Right forelimb (tissue), 1 donor: ENCODE measurements at places on chromosomes 6 and 20.

GRCh38 chr6:137272403-137272802 is 53.2 kb upstream of the IFNGR1 start:
- DNase-seq, result no peak

DNA sequence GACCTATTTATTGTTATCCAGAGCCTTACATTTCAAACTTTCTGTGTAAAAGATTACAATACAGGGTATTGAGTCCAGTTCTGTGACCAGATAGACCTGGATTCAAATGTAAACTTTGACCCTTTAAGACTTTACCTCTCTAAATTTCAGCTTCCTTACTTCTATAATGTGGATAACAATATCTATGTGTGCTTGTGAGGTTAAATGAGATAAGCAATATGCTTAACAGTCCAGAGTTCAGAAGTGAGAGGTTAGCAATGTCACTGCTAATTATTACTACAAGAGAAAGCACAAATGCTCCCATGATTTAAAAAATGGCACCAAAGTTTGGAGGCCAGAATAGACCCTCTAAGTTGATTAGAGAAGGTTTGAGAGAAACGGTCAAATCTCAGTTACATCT is 27.5 kb downstream of the EPB41L2 start:
- DNase-seq, result no peak

- no peak for DNase-seq
Measured at GRCh38 chr6:89525786-89526562, 93.0 kb downstream of the ANKRD6 start.

GRCh38 chr6:149925974-149926777 is 3.3 kb upstream of the RAET1G start:
- peak; percentile 86 for DNase-seq

GRCh38 chr6:63757826-63758225 is 122.2 kb downstream of the PHF3 start:
- DNase-seq, result no peak

- no peak for DNase-seq
Measured at GRCh38 chr6:16137451-16137801, 8.5 kb downstream of the MYLIP start.

DNA sequence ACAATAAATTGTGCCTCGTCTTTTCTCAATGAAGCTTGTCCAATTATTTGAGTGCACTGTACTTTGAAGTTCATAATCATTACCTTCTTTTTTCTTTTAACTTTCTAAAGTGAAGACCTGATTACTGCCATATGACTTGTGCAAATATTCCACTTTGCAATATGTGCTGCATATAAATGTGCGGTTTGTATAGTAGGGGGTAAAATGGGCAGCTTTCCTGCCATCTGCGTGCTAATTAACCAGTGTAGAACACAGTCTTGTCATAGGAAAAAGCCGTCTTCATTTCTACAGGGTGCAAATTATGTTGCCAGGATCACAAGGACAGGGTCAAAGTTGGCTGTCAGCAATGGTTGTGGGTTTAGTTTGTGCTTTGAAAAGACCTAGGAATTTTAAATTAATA is 397.0 kb downstream of the NKAIN2 start:
- DNase-seq, result no peak

GRCh38 chr6:140445474-140446004 is 1071.1 kb upstream of the CITED2 start:
- no peak for DNase-seq

- DNase-seq, result no peak
Measured at GRCh38 chr6:154358019-154358545, 1.5 kb upstream of the IPCEF1 start.

DNA sequence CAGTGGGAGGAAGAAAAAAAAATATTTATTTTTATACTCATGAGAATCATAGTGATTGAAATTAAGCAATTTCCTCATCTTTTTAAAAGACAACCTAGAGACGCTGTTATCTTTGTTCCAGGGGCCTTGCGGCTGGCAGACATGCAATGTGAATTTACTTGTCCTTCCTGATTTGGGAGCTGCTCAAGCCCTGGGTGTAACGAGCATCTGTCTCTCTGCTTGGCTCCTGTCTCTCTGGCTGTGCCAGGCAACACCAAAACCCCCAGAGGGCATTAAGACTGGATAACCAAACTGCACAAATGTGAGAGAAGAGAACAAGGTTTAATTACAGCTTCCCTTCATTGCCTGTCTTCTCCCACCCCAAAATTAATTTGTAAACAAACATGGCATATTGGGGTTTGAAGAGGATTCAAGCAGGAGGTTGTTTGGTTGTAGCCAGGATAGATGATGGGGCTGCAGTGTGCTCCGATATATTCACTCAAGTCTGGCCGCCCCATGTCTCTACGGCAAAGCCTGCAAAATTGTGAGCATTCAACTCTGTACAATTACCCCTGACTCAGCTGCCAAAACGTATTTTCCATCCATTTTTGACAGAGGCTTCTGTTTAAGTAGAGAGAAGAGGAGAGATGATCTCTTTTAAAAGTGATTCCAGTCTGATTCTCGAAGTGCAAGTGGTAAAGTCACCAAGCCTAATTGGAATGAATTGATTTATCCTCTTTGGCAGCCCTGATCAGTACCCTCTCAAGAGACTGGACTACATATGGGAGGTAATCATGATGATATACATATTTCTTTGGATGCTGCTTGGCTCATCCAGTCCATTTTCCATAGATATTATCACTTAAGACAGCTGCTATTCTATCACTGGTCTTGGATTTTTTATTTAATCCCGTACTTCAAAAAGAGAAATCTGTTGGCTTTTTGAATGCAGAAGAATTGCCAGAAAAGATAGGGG is 170.2 kb downstream of the SLC24A3 start:
- DNase-seq, result no peak

GRCh38 chr6:25332655-25333071 is 53.5 kb downstream of the CARMIL1 start:
- peak; percentile 50 for DNase-seq

DNA sequence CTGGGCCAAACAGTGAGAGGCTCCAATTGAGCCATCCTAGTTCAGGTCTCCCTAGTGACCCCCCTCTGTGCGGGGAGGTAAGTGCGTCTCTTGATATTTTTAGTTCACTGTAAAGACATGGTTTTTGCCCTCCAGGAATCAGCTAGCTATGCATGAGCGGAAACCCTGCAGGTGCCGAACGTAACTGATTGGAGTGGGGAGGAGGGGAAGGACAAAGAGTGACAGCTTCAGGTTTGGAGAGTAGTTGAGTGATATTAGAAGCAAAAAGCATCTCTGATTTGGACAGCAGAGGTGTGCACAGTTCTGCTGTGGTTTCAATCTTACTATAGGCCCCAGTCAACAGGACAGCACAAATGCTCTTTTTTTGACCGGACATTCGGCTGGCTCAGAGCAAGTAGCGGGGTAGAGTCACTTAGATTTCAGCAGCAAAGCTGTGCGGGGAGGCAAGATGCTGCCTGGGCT is 31.8 kb downstream of the TBC1D7 start:
- no peak for DNase-seq

DNA sequence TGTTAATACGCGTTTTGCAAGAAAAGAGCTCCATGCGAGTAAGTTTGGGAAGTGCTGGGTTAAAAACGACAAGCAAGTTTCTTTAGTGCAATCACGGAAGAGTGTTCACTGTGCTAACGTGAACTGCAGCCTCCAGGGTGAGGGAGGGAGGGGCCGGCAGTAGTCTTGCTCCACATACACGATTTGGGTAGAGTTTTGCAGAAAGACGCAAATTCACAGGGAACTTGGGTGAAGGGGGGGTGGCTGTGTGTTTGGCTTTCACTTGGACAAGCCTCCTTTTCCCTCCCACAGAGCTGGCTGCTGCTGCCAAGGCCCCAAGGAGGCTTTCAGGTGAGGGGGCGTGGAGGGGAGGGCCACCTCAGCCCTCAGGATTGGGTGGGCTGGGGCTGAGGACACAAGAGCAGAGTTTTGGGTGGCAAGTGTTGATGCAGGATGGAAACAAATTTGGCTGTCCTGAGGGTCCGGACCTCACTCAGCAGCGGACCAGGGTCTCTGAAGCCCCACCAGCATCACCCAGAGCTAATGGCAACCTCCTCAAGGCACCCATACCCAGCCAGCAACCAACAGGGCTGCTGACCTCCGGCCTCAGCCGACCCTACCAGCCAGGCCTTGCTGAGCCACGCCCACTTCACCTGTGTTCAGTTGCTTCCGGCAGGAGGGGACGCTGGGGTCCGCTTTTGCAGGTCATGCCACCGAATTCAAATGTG is 204.5 kb downstream of the ERMARD start:
- DNase-seq, result peak; percentile 22

DNA sequence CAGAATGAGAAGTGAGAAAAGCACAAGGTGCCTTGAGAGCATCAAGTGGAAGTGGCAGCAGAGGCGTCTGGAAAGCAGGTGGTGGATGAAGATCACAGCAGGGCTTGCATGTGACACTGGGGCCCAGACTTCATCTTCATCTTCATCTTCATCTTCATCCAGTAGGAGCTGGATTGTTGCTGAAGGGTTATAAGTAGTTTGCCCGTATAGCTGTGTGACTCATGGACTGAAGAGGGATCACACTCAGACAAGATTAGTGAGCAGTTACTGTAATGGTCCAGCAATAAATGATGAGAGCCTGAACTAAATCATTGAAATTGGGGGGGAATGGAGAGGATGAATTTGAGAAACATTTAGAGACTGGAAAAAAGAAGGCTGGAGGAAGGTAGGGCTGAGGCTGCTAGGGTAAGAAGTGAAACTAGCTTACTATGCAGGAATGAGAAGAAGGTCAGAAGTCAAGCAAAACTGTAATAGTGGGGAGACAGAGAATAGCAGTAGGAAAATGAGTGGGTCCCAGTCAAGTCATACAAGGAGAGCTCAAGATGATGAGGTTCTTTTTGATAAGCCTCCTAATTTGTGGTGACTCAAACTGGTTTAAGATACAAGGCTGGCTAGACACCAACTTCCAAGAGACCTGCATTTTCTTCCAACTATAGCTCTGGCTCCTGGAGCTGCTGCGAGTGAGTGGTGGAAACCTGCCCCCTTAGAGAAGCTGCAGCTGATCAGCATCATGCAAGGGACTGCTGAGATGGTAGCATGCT is 92.3 kb upstream of the BEND6 start:
- no peak for DNase-seq

DNA sequence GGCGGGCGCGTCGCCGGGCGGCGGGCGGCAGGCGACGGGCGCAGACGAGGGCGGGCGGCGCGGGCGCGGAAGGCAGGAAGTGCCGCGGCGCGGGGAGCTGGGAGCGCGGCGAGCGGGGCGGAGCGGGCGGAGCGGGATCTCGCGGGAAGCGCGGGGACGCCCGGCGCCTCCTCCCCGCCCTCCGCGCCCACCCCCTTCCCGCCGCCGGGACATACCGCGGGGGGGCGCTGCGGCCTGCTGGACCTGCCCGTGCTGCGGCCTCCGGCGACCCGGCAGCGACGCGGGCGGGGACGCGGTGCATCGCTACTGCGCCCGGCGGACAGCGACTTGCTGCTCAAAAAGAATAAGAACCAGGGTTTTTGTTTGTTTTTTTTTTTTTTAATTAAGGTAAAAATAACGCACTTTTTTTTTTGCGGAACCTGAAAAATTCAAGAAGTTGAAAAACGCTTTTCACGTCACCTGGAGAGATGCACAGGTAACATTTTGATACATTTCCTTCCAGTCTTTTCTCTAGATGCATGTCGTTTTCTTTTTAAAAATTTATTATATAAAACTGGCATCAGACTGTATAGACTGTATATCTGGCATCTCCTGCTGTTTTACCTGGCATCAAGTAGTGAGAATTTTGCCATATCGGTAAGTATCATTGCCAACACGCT is at the start of gene CENPB:
Gene CENPB (minus strand): TSS at position 76 of the 659 bp plus-strand sequence. CDS start 257 bp downstream, outside the sequence.
- peak; percentile 95 for DNase-seq

DNA sequence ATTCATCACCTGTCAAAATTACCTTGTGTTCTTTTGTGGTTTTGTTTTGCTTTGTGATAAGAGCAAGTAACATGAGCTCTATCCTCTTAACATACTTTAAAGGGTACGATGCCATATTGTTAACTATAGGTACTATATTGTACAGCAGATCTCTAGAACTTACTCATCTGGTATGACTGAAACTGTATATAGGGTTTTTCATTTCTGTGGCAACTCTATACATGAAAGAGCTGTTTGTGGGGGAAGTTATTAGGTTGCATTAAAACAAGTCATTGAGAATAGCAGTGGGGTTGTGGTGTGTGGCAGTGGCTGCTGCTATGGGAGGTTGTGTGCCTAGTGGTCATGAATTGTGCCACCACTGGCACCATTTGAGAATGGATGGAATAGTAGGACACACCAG is 268.4 kb downstream of the KCNQ5 start:
- DNase-seq, result no peak
